Bone marrow (tissue), 2 donors: ENCODE measurements at places on chromosomes 13 and 19.

- DNase-seq = no peak
Measured at GRCh38 chr13:43802511-43802910, 15.7 kb upstream of the ENOX1 start.

DNA sequence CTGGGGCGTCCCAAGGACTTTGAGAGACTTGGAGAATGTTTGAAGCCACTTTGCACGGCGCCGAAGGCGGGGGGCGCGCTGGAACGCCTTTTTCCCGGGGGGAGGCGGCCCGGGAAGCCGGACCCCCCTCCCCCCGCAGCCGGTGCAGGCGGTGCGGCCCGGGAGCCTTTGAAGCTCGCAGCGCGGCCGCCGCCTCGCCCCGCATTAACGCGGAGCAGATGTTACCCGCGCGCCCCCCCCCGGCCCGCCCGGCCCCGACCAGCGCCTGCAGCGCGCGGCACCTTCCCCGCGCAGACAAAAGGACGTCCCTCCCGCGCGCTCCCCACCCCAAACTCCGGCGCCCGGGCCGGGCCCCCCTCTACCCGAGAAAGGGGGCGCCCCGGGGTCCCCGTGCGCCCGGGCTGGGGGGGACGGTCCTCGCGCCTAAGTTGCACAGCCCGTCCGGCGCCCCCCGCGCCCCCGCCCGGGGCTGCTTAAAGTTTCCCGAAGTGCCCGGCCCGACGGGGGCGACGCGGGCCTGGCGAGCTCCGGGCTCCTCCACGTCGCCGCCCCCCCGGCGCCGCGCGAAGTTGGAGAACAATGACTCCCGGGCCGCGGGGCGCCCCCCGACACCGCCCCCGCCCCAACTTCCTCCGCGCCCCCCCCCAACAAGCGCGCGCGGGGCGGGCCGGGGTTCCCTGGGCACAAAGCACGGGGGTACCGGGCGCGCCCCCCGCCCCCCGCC, 685 bp downstream of the TCF3 start:
- no peak for DNase-seq

DNA sequence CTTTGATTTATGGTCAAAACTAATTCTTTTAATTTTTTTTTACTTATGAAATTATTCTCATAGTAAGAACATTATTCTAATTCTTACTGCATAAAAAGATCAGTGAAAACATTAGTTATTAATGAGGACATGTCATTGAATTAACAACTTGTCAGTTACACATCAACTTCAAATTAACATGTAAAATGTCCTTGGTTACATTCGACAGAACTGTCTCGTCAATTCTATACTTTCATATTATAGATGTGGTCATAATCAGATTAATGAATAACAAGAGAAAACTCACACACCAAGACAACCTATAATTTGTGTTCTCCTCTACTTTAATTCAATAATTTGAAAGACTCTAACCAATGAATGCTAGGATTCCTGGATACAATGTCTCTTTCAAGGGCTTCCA, 66.7 kb downstream of the KATNAL1 start:
- DNase-seq = no peak

DNA sequence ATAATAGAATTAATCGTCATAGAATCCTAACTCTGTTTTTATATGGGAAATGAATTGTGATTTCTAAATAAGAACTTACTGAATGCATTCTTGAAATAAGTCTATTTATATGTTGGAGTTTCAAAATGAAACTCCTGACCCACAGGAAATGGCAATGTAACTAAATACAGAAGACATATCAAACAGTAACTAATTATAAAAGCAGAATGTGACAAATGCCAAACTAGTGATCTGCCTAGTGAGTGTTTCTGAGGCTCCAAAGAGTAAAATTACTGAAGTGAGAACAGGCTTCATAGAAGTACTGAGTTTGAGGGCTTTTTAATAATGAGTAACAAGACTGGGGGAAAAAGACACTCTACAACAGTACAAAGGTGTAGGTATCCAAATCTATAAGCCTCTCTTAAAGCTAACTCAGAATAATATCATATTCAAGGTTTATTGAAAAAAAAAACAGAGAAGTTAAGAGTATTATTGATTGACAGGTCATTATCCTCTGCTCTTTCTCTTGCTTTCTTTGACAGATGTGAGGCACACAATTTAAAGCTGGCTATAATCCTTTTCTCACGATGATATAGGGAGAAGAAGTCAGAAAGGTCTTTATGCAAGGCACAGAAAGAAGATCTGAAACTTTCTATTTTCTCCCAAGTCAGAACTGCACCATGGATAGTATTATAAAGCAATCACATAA, 17.4 kb upstream of the ATXN8OS start:
- DNase-seq = no peak

- no peak for DNase-seq
Measured at GRCh38 chr13:23615395-23616081, 45.3 kb downstream of the TNFRSF19 start.

GRCh38 chr19:51471527-51471926, 6.8 kb upstream of the CEACAM18 start:
- DNase-seq = no peak

DNA sequence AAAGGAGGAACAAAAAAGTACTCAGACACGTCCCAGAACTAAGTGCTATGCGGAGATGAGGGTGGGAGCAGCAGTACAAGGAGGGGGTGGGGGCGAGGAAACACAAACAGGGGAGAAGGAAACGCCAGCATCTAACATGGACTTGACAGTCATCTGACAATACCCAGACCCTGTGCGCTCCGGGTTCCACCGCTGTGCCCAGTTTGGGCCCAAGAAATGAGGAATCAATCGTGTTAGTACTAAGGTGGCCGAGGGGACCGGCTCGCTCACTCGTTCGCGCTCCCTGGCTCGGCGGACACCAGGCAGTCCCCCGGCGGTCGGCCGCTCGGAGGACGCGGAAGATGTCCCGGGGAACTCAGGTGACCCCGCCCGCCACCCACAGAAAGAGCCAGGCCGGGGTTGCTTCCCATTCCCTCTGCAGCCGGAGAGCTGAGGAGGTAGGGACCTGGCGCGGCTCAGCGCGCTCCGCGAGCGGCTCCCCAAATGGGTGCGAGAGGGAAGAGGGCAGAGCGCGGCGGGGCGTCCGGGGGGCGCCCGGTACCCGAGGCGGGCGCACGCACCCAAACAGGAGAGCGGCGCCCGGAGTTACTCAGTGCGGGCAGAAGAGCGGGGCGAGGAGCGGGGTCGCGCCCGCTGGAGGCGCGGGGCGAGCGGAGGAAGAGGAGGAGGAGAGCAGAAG, 616 bp downstream of the TSHZ3 start:
- no peak for DNase-seq

DNA sequence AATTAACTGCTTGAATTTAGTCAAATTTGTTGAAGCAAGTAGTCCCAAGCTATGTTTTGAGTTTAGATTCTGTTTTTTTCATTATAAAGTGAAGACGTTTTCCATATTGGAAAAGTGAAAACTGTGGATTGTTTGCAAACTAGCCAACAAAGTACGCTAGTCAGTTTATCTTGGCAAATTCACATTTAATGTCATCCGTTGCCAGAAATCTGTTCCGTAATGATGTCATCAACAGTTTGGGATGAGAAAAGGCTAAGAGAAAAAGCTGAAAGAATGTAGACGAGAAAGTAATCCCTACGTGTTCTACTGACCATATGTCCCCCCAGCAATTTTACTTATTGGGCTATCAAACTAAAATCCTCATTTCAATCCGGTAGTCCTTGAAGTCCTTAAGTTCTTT, 419.6 kb downstream of the GPC6 start:
- DNase-seq = no peak

- DNase-seq = no peak
Measured at GRCh38 chr19:38640368-38640767, 7.1 kb upstream of the ACTN4 start.

- DNase-seq = no peak
Measured at GRCh38 chr13:114264886-114265611, 16.4 kb upstream of the UPF3A start.

GRCh38 chr19:13825489-13826441, 30.5 kb downstream of the ZSWIM4 start:
- no peak for DNase-seq
